Kidney epithelial cell (primary cell): ENCODE measurements at places on chromosomes 3 and 15. TPM values are rescaled to one million over a fixed set of nuclear protein-coding genes. Genes with fewer than 3 reads are reported as not detected.

GRCh38 chr15:83108266-83109219, 1.1 kb downstream of the TM6SF1 start:
- no peak for DNase-seq

DNA sequence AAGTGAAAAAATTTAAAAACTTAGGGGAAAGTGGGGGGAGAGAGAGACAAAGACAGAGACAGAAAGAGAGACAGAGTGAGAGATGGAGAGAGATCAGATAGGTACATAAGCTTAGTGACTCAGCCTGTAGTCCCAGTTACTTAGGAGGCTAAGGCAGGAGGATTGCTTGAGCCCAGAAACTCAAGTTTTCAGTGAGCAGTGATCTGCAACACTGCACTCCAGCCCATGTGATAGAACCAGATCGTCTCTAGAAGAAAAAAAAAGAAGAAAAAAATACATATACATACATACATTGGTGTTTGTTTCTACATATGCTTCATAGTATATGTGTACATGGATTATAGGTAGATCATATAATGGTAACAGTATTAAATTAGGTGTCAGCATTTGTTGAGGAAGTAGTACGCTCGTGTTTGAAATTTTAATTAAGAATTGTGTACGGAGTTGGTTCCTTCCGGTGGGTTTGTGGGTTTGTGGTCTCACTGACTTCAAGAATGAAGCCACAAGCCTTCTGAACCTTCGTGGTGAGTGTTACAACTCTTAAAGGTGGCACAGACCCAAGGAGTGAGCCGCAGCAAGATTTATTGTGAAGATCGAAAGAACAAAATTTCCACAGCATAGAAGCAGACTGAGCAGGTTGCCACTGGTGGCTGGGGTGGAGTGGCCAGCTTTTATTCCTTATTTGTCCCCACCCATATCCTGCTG, 38.3 kb upstream of the SNRPN start:
- no peak for DNase-seq

- no peak for DNase-seq
Observed at GRCh38 chr15:42057799-42058646, 36.3 kb downstream of the PLA2G4D start.

GRCh38 chr3:142705198-142705597, 18.6 kb upstream of the TRPC1 start:
- DNase-seq: no peak

GRCh38 chr15:73936181-73936580, 9.9 kb downstream of the LOXL1 start:
- DNase-seq: no peak

Gene EPB42
- not detected in 2 replicates for total RNA-seq

- DNase-seq: peak; percentile 41
Observed at GRCh38 chr3:183764847-183765731, 60.3 kb downstream of the MAP6D1 start.

Gene FRMD5
- 9.9 and 12.5 TPM in 2 replicates for total RNA-seq

DNA sequence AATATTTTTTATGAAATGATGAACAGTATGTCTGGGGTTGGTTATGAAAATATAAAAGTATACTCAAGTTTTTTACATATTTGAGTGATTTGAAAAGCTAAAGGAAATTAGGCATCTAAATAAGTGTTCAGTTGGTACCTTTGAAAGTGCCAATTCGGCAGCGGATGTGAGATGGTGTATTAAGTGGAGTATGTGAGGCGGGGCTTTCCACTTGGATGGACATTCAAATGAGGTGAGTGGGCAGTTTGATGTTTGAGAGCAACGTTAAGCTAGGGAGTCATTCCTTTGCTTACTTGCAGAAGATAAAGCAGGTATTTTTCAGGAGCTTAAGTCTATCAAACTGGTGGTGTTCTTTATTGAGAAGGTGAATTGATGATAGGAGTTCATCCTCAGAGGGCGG, 189.0 kb upstream of the GOLIM4 start:
- DNase-seq: no peak

Gene PRSS50
- 0.07 and 0.29 TPM in 2 replicates for total RNA-seq

GRCh38 chr15:84657748-84658079, 285 bp downstream of the NMB start:
- DNase-seq: no peak
